ENCODE measurements at places on chromosomes 5 and 9.

- DNase-seq: no peak
Measured at GRCh38 chr5:97628807-97629206, 445.8 kb upstream of the RIOK2 start.

GRCh38 chr9:121275781-121276658, 8.1 kb downstream of the GSN start:
- DNase-seq: no peak

- DNase-seq: no peak
Measured at GRCh38 chr9:96494215-96494800, 44.3 kb downstream of the HABP4 start.

DNA sequence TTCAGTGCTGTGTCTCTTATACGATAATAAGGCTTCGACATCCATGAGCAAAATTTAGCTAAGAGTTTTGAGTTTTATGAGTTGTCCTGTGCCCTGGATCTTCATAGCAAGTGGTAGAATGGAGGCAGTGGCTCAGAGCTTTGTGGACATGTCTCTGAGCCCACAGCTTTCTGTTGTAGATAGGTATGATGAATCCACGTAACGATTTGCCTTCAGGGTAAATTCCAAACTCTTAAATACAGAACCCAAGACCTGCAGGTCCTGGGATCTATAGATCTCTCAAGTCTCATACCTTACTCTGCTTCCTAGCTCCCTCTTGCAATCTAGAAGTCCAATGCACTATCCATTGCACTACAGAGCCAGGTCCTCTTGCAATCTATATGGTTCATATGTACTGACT, 59.5 kb upstream of the TLE4 start:
- no peak for DNase-seq

DNA sequence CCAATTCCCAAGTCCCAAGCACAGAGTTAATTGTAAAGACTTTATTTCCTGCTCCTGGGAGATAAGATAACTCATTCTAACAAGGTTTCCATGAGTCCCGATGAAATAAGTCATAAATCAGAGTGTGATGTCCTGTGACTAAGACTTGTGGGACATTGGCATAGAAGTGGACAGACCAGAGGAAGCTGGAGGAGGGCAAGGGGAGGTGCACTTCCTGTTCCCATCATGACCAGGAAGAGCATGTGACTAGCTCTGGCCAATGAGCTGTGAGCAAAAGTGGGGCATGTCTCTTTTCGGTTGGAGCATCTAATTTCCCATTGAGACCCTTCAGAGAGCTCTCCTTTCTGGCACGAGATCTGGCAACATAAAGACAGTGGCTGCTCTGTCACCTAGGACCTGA, 100.4 kb downstream of the ZNF354C start:
- DNase-seq: no peak

- no peak for DNase-seq
Measured at GRCh38 chr5:81829242-81829641, 78.3 kb upstream of the SSBP2 start.

DNA sequence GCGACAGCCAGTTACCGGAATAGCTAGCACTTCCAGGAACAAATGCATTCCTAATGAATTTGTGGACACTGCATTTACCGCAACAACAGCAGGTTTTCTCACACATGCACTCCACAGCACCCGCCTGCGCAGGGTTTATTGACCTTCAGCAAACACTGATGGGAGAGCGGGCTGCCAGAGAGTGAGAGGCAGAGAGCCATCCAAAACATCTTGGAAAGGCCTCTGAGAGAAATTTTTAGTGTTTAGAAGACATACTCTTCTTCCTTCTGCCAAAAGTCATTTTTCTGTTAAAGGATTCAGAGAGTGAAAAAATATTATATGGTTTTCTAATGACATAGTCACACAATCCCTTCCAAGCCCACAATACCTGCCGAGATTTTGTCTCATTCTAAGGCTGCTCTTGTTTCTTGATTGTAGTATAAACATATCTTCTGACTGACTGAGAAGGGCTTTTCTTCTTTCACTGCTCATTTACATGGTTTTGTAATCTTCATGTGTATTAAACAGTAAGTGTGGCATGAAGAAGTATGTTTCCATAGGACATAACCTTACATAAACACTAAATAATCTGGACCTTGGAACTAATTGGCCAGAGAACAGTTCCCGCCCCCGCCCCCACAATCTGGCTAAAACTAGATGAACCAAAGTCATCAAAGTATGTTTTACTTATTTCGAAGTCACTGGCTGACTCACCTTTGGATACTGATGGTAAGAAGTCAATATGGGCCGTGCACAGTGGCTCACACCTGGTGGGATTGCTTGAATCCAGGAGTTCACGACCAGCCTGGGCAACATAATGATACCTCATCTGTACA, 432.5 kb upstream of the MEF2C start:
- no peak for DNase-seq

DNA sequence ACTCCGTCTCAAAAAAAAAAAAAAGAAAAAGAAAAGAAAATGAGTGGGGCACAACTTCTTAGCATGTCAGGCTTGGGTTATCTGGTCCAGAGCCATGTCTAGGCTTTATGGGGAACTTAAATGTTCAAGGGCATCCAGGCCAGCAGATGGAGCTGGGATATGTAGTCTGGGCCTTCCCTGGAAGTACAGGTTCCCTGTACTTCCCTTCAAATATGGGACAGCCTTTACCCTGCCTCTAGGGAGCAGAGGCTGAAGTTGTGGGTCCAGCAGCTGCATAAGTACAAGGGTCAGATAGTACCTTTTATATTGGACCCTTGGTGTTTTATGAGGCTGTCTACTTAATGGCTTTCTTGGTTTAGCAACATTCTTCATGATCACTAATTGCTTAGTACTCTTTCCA, 42.1 kb downstream of the FAF2 start:
- no peak for DNase-seq

Data from amygdala (tissue), 56 donors.